Caco-2 (cell line): ENCODE measurements at places on chromosomes 2 and 18.

DNA sequence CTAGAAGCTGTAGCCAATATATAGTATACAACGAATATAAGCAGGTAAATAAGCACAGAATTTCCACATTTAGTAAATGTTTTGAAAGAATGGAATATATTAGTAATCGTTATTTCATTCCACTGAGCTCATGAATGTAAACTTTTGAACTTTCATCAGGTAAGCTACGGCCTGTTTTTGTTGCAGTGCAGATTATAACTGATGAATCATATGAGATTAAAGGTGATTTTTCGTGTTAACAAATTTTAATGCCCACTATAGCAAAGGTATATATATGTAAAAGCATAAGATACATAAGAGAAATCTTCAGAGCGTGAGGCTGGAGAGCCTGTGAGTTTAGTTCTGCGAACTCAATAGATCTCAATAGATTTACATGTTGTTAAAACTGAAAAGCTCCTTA lies 1.1 kb downstream of the SCYGR1 start:
- DNase-seq, result no peak

GRCh38 chr2:66781804-66782203 lies 346.9 kb downstream of the MEIS1 start:
- no peak for DNase-seq

- DNase-seq, result no peak
Observed at GRCh38 chr18:5524660-5525059, 19.1 kb downstream of the EPB41L3 start.

GRCh38 chr2:41947701-41948396 lies 100.0 kb upstream of the PKDCC start:
- DNase-seq, result peak; percentile 32

DNA sequence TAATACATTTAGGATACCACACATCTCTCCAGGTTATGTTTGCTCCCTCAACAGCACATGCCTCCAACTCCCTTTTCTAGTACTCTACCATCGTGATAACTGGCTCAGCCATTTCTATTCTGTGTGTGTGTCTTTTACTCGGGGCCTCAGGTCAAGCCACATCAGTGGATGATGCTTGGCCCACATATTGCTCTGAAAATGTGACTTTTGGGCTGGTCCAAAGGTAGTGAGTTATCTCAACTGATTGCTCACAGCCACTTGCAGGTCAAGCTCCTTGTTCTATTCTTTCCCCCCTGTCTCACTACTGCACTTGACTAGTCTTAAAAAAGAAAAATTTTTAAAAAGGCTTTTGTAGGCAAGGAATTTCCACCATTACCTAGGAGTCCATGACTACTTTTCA lies 5.5 kb downstream of the DSG4 start:
- DNase-seq, result no peak

DNA sequence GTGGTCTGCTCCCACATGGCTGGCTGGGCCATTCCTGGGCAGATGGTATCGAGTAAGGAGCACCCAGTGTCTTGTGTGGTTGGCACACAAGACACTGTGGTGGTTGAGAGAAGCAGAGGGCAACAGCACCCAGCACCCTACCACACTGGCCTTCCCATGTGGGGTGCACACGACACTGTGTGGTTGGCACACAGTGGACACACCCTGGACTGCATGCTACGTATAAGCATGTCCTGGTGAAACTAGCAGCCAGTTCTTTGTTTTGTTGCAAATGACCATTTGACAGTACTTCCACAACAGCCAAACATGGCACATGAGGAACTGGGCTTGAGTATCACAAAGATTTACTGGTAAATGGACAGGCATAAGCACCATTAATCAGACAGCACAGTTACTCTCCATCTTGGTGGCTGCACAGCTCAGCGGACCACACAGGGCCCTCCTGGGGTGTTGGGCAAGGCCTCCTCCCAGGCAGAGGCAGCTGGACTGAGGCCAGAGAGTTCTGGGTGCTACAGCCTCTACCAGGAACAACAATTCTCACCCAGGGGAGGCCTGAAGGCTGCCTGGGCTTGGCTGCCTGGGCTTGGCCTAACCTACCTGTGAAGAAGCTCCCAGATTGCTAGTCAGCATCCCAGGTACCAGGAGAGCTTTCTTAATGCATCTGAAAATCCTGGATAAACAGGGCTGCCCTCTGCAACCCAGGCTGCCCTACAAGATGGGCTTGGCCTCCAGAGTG lies 59.3 kb upstream of the ALPP start:
- DNase-seq, result no peak

GRCh38 chr2:171522788-171523087 lies 464 bp downstream of the CYBRD1 start:
- peak; percentile 41 for DNase-seq
